Brain microvascular endothelial cell (primary cell): ENCODE measurements at places on chromosomes 12 and 14.
A peak's percentile ranks its signal among the peaks of the same experiment; 100 is the strongest.

DNA sequence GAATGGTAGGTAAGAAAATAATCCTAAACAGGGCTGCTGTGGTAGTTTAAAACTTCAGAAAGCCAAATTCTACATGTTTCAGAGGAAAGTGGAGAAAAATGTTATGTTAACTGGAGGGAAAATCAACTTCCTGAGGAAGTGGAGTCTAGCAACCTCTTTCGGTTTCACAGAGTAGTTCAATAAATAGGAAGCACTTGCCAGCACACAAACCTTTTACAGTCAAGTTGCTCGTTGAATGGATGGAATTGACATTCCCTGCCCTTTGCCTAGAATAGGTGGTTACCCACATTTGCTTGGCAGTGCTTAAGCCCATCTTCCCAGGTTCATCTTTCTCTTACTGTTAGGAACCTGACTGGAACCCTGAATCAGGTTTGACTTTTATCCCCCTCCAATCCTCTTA, 15.9 kb downstream of the ANKRD13A start:
- no peak for DNase-seq

DNA sequence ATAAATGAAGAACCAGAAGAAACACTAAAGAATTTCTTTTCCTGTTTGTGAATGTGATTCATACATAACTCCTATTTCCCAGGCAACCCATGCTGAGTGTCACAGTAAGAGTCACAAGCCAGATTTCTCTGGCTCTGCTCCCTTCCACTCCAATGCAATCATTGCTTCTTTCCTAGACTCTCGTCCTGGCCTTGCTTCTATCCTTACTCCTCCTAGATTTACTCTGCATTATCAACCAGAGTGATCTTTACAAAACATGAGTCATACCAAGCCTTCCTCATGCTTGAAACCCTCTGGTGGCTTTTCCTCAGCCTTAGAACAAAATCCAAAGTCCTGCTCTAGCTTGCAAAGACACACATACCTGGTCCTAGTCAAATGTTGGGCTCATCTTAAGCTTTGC, 13.3 kb downstream of the IL22 start:
- peak; percentile 90 for DNase-seq

DNA sequence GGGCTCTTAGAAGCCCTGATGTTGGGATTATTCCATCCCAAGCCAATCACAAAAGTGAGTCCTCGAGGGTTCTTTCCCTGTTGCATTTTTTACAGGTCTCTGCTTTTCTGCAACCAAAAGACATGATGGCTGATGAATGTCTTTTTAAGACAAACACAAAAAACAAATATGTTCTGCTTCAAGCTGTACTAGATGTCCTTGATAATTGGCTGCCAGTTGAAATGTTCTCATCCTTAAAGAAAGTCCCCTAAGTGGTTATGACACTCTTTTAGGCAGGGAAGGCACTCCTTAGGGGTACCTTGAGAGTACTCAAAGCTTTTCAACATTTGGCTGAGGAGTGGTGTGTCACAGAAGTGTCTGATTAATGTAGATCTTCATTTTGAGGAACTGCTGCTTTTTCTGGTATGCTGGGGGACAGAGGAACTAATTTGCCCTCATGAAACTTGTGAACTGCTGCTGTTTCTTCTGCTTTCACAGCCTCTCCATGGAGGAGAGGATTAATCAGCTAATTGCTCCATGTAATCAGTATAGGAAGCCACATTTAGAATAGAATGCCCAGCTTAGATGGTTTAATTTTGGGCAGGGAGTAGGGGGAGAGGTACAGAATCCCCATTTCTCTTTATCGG, 22.8 kb upstream of the IGF1 start:
- DNase-seq: no peak

- DNase-seq: no peak
These were observed 216.2 kb upstream of the PDZRN4 start for GRCh38 chr12:40971911-40972310.

GRCh38 chr14:37491076-37491475, 104.0 kb downstream of the FOXA1 start:
- DNase-seq: no peak
